ENCODE measurements at places on chromosomes 7 and 10.

DNA sequence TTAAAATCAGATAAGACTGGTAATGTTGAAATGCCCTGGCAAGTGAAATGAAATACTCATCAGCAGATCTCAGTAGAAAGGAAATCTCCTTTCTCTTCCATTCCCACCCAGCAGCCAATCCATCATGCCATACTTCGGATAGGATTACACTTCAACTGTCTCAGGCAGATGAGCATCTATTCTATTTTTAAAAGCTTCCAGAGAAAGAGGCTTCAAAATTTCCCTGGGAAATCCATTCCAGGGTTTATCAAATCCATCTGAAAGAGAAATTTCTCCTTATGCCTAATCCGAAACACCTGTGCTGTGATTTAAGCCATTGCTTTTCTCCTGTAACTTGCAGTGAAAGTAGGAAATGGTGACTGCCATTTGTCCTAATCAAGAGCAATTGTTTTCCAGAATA, 60.4 kb upstream of the RAPGEF5 start:
- DNase-seq = peak; percentile 16

DNA sequence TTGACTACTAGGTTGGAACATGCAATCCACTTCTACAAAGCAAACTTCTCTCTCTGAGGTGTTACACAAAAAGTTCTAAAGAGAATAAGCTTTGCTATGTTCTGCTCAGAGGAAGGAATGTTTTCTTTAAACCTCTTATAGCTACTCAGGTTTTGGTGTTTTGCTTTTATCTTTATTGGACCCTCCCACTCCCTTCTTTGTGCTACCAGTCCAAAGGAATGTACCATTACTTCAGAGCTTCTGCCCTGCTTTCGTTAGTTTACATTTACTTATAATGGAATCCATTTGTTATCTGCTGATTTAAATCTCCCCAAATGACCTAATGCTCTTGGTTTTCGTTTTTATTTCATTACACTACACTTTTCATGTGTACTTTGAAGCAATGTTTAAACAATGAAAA, 154.9 kb downstream of the ATE1 start:
- no peak for DNase-seq

GRCh38 chr10:123119081-123119480, 16.7 kb upstream of the HMX3 start:
- DNase-seq = no peak

- no peak for DNase-seq
These were observed 105.5 kb downstream of the KCNMA1 start for GRCh38 chr10:77532068-77532467.

DNA sequence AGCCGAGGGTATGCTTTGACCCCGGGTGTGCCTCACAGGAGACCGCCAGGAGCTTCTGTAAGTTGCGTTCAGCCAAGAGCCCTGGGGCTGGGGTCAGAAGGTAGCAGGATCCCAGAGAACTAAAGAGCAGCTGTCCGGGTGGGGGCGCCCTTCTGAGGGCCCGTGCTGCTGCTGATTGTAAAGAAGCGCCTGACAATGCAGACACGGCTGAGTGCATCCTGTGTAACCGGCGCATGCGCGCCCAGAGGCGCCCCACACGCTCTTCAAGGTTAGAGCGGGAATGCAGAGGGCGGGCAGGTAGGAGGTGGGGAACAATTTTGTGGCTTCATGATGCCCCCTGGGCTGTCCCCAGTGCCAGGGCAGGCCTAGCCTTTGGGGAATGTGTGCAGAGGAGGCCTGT, 210.2 kb upstream of the CTBP2 start:
- no peak for DNase-seq

- DNase-seq = no peak
These were observed 332.3 kb downstream of the DNAJB6 start for GRCh38 chr7:157668884-157669767.
